ENCODE measurements at places on chromosomes 2 and 18.

GRCh38 chr18:52963481-52963880 lies 623.5 kb downstream of the DCC start:
- no peak for DNase-seq

GRCh38 chr2:1749489-1750119 lies 5.3 kb upstream of the PXDN start:
- DNase-seq, result no peak

GRCh38 chr2:60899892-60900249 lies 18.5 kb downstream of the REL start:
- no peak for DNase-seq

GRCh38 chr2:188751816-188752215 lies 222.4 kb upstream of the COL3A1 start:
- DNase-seq, result no peak

DNA sequence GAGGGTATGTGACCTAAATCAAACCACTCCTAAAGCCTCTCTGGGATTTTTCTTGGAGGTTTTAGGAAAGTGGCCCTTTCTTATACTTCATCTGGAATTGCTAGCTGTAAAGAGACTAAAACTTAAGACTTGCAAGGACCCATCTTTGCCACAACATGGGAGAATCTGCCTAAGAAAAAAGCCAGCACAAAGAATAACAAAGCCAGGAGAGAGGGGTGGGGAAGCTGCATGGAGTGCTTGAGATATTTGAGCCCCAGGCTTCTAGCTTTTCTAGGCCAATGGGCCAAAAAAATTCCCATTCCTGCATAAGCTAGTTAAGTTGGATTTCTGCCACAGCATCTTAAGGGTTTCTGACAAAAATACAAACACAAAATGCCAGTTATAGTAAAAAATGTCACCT lies 38.5 kb upstream of the LYPD6 start:
- DNase-seq, result no peak

DNA sequence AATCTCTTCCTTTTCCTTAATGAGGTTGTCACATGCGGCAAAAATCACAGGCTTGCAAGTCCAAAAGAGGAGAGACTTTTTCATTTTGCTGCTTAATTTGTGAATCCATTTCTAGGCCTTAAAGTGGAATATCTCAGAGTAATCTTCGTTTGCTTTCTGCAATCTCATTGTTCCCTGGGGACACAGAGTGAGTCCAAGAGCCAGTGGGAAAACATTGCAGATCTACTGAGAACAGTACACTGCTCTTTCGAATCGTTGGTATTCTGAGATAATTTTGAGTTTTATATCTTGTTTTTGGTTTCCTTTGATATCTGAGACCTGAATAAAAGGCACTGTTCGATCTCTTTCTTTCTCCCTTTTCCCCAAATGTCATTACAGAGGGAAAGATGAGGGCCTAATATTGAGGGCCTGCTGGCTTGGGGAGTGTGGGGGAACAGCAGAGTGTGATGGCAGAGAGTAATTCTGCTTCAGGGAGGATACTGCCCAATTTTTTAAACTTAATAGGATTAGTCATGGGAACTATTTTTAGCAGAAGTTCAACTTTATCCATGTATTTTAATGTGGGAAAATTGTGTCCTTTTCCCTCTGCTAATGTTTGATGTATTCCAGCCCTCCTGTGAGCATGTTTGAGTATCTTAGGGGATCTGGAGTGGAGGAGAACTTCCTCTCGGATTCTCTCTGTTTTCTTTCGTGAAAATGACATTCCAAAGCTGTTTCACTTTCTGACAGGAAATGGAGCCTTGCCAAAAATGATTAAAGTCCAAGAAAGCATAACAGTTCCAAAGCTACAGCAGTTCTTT lies 418.2 kb upstream of the ZEB2 start:
- peak; percentile 49 for DNase-seq

DNA sequence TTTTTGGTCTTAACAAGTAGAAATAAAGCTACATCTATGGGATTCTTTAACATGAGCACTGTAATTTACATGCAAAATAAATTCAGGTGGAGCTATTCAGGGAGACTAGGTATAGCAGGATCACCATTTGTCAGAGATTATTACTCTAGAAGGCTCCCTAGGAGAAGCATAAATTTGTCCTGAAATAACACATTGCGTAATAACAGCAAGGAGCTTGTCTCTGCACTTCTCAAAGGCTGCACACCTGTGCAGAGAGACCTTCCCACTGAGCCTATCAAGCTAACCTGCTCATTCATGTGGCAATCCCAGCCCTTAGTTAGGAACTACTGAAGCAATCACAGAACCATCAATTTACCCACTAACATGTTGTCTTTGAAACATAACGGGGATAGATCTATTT lies 437.4 kb upstream of the MC4R start:
- no peak for DNase-seq

DNA sequence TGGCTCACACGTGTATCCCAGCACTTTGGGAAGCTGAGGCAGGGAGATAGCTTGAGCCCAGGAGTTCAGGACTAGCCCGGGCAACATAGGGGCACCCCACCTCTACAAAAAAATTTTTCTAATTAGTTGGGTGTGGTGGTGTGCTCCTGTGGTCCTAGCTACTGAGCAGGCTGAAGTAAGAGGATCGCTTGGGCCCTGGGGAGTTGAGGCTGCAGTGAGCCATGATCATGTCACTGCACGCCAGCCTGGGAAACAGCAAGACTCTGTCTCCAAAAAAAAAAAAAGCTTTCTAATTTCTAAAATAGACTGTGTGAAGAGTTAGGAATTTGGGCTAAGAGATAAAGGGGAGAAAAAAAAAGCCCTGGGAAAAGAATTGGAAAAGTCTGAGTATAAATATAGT lies 51.9 kb upstream of the NAB1 start:
- no peak for DNase-seq

DNA sequence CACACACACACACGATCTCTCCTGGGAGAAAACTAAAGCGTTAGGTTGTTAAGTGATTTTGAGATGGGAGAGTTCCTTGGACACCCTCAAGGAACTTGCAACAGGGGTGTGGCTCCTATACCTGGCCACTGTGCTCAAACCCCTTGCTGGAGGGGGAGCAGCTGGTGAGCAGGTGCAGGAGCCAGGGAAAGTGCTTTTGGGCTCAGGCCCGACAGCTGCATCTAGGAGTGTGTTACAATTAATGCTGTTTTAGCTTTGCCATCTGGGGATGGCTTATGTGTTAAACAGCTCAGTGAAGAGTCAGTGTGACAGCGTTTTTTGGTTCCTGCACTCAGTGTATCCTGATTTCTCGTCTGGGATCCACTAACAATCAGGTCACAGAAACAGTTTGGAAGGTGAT lies 510.8 kb downstream of the TRIB2 start:
- no peak for DNase-seq

DNA sequence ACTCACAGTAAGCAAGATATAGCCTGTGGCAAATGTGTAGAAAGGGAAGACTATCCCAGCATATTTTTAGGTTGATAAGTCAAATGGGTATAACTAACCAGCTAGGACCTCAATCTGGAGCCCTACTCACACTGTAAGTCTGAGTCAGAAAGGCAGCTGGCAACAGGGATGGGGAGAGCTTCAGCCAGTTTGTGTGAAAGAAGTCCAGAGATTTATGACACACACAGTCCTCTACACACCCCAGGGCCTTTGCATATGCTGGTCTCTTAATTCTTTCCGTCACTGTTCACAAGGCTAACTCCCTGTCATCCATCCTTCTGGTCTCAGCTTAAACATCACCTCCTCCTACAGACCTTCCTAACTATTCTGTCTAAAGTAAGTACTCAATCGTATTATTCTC lies 5.9 kb upstream of the TCF4 start:
- DNase-seq, result no peak

GRCh38 chr2:192827735-192828134 lies 633.0 kb upstream of the TMEFF2 start:
- no peak for DNase-seq

GRCh38 chr2:15243762-15244161 lies 317.4 kb downstream of the NBAS start:
- no peak for DNase-seq

DNA sequence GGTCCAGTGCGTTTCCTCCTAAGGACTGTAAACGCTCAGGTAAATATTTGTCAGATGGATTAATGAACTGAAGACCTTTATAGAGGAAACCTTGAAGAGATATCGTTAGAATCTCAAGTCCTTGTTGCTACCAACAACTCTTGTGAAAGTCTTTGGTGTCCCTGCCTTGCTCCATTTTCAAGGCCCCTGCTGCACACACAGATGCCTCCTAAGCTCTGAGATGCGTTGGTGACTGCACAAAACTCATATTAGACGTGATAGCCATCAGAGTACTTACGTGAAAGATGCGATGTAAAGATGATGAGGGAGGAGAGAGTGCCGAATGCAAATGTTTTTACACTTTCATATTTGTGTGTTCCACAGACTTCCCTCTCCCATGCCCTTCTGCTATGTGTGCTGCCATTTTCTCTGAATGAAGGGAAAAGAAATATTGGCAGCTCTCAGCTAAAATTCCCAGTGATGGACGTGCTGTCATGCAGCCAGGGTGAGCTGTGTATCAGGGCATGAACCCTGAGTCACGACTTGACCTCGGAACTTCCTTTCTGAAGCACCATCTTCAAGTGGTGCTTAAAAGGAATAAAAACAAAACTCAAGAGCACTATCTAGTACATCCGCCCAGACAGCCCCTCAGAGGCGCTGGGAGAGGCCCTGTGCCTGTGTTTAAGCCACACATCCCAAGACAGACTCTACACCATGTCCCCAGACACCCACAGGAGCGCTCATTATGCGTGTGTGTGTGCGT lies 117.4 kb downstream of the FAM210A start:
- DNase-seq, result no peak

DNA sequence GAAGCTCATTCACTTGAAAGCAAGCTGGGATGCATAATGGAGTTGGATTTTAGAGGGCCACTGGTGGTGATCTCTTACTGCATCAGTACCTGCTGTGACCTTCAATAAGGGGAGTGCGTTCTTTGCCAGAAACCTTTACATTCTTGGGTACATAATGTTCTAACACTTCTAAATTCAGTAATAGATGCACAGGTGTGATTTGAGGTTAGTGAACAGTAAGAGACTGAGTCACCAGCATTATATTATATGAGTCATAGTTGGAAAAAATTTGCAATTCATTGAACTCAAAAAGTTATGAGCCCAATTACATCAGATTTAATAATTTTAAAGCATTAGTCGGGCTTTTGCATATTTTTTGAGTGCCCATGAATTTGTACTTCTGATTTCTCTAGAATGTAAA lies 803.3 kb downstream of the ADCYAP1 start:
- no peak for DNase-seq

DNA sequence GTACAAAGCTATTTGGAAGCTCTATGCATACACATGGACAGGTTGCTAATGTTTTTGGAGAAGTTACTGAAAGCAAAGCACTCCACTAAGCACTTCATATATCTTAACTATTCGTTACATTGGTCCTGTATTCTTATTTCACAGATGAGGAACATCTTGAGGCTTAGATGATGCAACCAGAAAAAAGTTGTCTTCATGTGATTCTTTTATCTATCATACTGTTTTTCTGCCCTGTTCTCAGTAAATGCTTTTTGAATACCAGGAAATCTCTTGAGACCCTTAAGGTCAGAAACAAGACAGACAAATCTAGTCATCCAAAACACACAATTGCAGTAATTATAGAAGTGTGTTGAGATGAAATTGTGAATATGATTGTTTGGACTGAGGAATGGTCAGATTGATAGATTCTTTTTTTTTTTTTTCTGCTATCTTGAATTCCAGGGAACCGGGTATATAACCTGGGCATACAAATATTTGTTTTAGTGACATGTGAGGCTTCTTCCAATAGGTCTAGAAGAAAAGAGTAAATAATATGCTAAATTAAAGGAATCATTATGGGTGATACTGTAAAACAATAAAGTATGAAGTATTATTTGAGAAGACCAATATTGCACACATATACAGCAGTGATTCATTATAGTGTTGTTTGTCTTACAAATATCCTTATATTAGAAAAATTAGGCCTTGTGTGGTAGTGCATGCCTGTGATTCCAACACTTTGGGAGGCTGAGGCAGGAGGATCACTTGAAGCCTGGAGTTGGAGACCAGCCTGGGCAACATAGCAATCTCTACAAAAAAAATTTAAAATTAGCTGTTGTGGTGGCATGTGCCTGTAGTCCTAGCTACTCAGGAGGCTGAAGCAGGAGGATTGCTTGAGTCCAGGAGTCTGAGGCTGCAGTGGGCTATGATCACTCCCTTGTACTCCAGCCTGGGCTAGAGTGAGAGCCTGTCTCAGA lies 33.7 kb downstream of the EHBP1 start:
- DNase-seq, result no peak

GRCh38 chr2:112674229-112674628 lies 28.5 kb downstream of the SLC20A1 start:
- DNase-seq, result no peak

DNA sequence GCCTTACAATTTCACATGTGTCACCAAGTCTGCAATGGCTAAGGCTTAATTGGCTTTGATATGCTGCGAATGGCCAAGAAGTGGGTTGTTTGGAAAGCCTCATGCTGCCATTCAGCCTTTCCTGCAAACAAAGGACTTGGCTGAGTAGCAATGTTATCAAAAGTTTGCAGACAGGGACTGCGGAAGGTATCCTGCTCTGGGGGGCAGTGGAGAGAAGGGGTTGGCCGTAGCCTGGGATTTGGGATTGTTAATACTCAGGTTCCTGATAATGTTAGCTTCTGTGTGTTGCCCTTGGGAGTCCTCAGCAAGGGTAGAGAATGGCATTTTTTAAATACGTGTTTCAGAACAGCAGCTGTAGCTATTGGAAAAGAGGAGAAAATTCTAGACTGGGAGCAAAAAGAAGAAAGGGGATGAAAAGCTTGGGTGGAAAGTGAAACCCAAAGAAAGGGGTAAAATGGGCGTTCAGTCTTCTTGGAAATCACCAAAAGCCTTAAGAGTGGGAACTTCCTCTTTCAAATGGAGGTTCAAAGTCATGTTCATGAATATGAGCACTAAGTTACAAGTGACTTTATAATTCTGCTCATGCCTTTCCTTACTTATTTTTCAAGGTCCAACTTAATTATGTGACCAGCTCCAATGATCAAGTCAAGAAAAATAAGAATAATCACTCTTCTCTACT lies 325.1 kb downstream of the RNF144A start:
- DNase-seq, result no peak

Data from AG04450 (cell line).